ENCODE measurements at places on chromosomes 7 and 10. TPM values are rescaled to one million over a fixed set of nuclear protein-coding genes. Genes with fewer than 3 reads are reported as not detected.

OR2A42 gene
- not detected for total RNA-seq

NPY4R2 gene
- 11.5 TPM for total RNA-seq

SLC13A4 gene
- total RNA-seq: not detected

SLC39A12 gene
- total RNA-seq: not detected
